ENCODE measurements at places on chromosomes 7 and 10.

- no peak for DNase-seq
Measured at GRCh38 chr7:33539198-33539597, 366.1 kb upstream of the BMPER start.

- DNase-seq = no peak
Measured at GRCh38 chr7:47471358-47471703, 110.6 kb downstream of the TNS3 start.

DNA sequence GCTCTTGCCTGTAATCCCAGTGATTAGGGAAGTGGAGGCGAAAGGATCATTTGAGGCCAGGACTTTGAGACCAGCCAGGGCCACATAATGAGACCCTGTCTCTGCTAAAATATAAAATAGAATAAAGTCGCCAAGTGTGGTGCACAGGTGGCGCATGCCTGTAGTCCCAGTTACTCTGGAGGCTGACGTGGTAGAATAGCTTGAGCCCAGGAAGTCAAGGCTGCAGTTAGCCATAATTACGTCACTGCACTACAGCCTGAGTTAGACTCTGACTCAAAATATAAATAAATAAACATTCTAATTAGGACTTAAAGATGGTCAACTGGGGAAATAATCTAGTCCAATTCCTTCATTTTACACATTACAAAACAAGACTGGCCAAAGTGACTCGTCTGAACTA is 768 bp downstream of the CHCHD2 start:
- DNase-seq = no peak

DNA sequence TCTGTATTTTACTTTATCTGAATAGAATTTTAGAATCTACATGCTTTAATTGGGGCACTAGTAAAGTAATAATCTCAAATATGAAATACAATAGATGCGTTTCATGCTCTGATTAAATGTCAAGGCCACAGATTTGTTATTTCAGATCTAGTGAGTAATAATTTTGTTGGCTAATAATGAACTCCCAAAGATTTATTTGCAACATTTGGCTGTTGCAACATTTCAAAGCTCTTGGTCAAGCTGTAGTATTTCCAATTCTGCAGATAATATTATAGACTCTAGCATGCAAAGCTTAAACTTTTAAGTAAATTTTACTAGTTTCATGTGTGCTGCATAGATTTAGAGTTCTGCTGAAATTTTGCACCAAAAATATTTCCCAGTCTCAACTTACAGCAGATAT is 16.7 kb downstream of the LRRN3 start:
- DNase-seq = no peak

GRCh38 chr10:4790045-4790444 is 36.0 kb upstream of the AKR1E2 start:
- DNase-seq = no peak

DNA sequence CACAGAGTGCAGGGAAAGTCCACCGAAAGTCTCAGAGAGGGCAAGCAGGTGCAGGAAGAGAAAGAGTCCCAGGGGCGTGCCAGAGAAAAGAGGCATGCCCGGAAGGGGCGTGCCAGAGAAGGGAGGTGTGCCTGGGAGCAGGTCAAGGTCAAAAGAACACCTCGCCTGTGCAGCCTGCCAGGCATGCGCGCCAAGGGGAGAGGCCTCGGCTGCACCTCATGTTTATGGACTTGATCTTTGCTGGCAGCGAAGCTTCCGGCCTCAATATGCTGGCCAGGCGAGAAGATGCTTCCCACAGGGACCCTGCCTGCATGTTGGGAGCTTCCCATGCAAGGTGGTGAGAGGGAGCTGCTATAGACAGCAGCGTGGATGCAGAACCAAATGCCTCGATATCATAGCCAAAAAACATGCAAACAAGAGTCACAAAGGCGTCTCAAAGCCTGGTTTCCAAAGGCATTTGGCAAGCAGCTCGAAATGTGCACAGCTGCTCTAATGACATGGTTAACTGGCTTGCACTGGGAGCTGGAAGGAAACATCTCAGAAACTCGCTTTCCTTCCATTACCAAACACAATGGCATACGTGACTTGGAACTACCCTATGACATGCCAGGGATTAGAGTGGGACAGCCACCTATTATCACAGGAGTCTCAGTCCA is 192.5 kb upstream of the PPP2R2D start:
- no peak for DNase-seq

GRCh38 chr10:90621577-90621976 is 236.3 kb downstream of the HTR7 start:
- no peak for DNase-seq

DNA sequence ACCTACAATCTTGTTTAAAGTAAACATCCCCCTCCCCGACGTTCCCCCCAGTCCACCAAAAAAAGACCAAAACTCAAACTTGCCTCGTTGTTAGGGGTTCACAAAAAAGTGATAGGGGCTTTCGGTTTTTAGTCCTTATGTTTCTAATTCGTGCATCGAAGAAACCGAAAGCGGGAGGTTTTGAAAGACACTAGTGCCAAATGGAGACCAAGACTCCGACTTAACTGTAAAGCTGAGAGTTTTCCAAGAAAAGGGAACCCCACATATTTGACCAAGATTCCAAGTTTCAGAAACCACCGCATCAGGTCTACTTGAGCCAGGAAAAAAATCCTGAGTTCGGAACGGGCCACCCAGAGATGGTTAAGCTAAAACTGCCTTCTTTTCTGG is 534 bp downstream of the PSMA2 start:
- no peak for DNase-seq

DNA sequence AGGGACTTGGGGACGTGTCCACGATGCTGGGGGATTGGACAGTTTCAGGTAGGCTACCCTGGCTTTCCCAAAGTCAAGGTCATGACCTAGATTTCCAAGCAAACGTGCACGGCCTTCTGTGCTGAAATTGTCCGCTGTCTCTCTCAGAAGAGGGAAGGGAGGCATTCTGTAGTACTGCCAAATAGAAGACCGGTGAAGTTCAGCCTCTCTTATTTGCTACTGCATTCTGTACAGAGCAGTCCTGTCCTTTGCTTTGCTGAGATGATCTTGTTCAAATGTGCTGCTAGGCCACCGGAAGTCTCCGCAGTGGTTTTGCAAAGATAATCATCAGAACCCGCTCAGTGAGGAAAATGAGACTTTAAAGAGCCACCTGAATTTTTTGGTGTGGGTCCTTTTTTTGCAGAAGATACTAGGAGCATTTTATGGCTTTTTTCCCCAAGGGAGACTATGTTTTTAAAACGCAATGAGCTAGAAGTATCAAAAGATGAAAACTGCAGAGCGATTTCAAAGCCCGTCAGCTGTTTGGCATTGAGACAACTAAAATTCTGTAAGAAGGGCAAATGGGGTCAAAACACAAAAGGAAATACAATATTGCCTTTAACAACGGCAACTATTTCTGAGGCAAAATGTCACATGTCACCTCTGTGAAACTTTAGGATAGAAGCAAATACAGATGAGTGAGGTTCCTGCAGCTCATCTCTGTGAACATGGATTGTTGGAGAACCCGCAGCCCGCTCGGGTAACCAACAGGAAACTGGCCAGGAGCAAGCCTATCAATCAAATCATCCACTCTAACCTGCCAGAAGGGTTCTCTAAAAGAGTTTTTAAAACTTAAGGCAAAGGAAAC is 1.3 kb upstream of the NMT2 start:
- peak; percentile 24 for DNase-seq

- no peak for DNase-seq
Measured at GRCh38 chr10:88986549-88987242, 3.9 kb upstream of the FAS start.

DNA sequence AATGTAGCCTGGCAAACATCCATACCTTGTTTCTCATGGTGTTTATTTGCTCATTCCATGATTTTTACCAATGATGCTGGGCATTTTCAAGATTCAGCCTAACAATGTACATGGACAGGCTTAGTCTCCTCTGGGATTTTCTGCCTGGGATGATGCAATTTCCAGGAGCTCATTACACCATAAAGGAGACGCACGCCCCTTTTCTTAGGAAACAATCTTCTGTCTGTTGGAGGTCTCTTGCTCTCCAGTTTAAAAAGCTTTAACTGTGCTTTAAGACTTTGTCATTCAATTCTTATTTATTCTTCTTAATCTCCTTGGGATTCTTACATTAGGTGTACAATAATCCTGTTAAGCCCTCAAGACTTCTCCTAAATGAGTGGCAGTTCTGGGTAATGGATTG is 150.3 kb upstream of the NRP1 start:
- DNase-seq = no peak

DNA sequence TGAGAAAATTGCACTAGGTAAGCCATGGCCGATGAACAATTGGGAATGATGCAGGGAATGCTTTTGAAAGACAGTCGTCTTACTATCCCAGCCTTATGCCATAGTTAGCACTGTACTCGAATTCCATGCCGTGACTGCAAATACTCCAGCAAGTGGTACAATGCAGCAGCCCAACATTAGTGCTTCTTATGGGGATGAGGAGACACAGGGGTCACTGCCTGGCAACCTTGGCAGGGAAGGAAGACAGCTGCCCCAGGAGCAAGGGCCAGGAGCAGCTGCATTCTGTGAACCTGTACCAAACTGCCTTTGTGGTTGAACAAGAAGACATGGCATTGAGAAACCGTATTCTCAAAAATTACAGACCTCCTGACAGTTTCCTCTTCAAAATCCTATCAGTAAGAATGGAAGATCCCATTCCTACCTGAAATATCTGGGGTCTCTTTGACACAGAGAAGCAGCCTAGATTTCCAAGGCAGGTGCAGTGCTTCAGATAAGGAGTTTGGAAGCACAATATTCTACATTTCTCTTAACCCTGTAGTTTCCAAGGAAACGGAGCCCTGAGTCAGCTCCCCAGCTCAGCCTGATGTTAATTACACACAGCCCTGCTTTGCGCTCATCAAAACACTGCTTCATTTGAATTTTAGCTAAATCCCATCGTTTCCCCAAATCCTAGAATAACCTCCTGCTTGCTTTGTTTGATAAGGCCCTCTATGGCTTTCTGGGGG is 49.0 kb upstream of the FRMD4A start:
- DNase-seq = no peak

- no peak for DNase-seq
Measured at GRCh38 chr10:87661861-87662785, 2.4 kb downstream of the PAPSS2 start.

DNA sequence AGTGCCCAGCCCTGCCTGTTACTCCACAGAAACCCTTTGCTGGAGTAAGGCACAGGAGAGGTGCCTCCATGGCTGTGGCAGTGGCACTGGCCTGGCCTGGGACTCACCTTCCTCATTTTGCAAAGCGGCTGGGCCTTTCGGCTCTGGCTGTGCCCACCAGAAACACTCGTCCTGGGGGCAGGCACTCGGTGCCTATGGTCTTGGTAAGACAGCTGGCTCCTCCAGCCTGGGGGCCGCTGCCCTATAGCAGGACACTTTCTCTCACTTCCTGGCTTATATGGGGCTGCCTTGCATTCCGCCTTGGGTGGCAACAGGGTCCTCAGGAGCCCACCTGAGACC is 13.2 kb downstream of the ZMIZ1 start:
- DNase-seq = no peak

DNA sequence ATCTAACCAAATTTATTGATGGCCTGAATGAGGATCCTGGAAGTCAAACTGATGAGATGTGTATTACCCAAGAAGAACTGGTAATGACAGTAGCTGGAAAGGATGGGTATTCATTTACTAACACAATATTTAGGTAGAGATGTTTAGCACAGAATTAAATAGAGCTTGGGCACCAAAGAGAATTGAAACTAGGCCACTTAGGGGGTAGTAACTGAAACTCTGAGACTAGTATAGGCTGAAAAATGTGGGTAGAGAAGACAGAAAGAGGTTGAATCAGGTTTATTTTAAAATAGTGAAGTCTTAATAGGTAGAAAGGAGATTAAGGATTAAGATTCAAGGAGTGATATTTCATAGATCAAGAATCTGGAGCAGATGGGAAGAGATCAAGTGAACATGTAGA is 155.8 kb downstream of the MLLT10 start:
- DNase-seq = no peak

GRCh38 chr10:44827431-44828006 is 83.6 kb upstream of the TMEM72 start:
- DNase-seq = no peak

- DNase-seq = no peak
Measured at GRCh38 chr7:94394437-94395140, at the start of gene COL1A2. Gene COL1A2, plus strand, starts transcription at chr7:94394895. Its CDS starts 137 bp downstream, at chr7:94395032.

DNA sequence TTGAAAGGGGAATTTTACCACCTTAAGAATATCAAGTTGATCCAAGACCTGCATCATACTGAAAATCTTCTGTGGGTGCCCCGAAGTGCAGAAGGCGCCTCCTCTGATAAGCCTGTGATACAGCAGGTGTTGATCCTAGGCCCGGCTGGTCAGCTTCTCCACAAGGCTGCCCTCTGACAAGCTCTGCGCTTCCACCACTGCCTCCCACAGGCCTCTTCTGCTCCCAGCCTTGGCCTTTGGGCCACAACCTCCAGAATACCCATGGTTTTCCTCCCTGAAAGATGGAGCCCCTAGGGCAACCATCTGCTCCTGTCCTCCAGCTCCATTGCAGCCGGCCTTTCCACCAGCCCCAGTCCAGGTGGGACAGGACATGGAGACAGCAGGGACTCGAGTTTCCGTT is 5.6 kb upstream of the OGDHL start:
- no peak for DNase-seq

DNA sequence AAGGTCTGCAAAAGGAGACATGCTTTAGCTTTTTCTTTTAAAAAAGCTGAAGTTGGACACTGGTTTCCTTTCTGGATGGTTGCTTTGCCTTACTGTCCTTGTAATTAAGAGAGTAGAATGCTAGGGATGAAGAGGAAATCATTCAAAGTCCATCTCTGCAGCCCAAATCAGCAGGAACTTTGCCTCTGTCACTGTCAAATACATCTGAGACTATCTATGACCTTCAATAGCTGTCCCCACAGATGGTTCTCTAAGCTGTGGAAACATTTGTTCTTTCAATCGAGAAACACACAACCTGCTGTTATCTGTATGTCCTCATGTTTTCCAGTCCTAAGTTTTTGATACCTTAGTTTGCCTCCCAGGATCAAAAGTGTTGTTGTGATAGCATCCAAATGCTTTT is 117.5 kb downstream of the SORBS1 start:
- DNase-seq = no peak

DNA sequence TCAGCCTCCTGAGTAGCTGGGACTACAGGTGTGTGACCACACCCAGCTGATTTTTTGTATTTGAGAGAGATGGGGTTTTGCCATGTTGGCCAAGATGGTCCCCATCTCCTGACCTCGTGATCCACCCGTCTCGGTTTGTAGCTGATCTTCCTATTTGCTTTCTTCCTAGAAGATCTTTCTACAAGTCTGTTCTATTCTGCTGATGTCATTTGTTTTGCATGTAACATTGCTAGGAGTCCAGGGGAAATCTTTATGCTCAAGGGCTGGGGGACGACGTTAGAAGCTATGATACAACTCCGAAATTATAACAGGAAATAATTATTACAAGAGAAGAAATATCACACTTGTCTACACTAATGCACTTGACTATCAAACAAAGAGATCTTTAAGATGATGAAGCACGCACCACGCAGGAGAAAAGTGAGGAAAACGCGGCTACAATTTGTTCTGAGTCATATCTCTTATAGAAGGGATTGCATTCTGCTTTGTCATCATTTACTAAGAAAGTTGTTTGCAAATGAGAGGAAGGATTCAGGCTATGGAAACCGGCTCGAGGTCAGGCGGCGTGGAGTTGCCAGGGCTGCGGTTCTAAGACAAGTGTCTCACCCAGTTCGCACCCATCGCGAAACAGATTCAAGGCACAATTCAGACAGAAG is 103.0 kb upstream of the CARD11 start:
- DNase-seq = no peak

GRCh38 chr10:73097305-73097670 is 622 bp upstream of the P4HA1 start:
- no peak for DNase-seq

Data from stimulated activated CD8-positive, alpha-beta memory T cell treated with anti-CD3 and anti-CD28 coated beads, Interleukin-15, amount 100 ng/mL, for 1 hour (primary cell).